ENCODE measurements at places on chromosomes 6 and 20.
A peak's percentile ranks its signal among the peaks of the same experiment; 100 is the strongest.

- no peak for DNase-seq
Observed at GRCh38 chr20:25090492-25091429, 8.8 kb upstream of the VSX1 start.

DNA sequence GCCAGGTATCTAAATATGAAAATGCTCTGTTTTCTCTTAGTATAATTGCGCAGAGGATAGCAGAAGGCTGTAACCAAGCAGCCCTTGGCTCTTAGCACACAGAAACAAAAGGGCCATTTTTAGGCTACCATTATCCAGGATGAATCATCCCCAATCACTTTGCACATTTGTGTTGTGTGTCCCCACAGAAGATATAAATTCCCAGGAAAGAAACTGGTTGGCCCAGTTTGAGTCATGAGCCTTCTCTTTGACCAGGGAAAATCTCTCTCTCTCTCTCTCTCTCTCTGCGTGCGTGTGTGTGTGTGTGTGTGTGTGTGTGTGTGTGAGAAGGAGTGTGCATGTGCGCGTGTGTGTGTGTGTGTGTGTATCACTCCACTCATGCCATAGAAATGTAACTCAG lies 178.5 kb downstream of the FRK start:
- no peak for DNase-seq

GRCh38 chr6:105909106-105909505 lies 177.0 kb upstream of the PRDM1 start:
- no peak for DNase-seq

GRCh38 chr6:31969712-31970603 lies 2.0 kb downstream of the DXO start:
- no peak for DNase-seq

GRCh38 chr6:37122861-37123260 lies 47.1 kb upstream of the PIM1 start:
- DNase-seq: peak; percentile 64

DNA sequence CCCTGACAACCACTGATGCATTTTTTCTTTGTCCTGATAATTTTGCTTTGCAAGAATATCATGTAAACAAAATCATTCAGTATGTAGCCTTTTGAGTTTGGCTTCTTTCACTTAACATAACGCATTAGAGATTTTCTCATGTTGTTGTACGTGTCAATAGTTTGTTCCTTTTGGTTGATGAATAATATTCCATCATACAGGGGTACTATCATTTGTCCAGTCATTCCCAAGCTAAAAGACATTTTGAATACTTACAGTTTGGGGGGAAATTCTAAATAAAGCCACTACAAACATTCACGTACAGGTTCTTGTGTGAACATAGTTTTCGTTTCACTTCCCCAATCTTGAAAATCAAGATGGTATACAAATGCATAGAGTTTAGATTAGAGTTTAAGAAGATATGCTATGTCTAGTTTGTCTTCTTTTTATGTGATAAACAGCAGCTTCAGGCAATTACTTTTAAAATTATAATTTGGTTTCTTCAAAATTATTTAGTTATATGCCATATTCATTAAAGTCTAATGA lies 5.2 kb downstream of the HAO1 start:
- DNase-seq: no peak

DNA sequence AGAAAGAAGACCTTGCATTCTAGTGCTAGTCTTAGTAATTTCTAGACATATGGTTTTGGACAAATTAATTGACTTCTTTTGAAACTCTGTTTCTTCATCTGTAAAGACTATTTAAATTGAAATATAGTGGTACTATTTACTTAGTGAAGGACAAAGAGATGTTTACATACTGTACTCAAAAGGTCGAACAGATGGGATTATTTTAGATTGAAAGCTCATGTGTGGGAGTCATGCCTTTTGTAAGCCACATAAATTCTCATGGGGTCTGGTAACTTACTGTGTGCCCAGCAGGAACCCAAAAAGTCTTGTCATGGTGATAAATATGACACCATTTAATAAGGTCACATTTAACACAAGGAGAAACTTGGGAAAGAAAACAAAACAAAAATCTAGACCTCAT lies 368.2 kb upstream of the CITED2 start:
- DNase-seq: no peak

GRCh38 chr6:26103141-26103769 lies 16.0 kb downstream of the HFE start:
- DNase-seq: no peak
